Activated CD8-positive, alpha-beta memory T cell treated with anti-CD3 and anti-CD28 coated beads, Interleukin-2, amount 50 U/mL, for 4 hours (primary cell): ENCODE measurements at places on chromosomes 7 and 10.

DNA sequence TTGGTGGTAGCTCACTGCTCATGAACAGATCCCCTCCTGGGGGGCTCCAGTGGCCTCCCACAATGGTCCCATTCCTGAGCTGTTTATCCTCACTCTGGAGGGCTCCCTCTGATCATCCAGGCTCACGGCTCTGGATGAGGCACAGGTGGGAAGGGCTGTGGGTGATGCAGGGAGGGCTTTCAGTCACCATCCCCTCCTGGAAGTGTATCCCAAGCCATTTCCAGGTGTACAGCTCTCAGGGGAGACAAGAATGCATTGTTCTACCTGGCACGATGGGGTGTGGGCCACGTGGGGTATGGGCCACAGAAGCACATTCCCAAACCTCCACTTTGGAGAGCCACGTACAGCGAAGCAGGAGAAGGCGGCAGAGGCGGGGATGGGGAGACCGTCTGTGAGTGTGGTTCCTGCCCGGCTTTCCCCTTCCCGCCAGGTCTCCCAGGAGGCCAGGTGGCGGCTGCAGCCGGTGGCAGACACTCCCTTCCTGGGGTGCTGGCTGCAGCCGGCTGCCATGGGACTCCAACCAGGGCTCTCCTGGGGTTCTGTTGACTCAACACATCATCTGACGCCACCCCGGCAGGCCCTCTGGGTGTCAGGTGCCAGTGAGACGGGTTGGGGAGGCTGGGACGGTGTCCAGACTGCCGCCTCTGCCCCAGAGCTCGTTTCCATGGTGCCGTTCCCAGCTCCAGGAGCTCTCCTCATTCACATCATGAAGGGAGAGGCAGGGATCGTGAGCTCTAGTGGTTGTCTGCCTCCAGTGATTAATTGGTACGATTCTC, 169.7 kb upstream of the RHEB start:
- no peak for DNase-seq

- DNase-seq: no peak
These were observed 91.9 kb downstream of the CSTF2T start for GRCh38 chr10:51607463-51607835.

DNA sequence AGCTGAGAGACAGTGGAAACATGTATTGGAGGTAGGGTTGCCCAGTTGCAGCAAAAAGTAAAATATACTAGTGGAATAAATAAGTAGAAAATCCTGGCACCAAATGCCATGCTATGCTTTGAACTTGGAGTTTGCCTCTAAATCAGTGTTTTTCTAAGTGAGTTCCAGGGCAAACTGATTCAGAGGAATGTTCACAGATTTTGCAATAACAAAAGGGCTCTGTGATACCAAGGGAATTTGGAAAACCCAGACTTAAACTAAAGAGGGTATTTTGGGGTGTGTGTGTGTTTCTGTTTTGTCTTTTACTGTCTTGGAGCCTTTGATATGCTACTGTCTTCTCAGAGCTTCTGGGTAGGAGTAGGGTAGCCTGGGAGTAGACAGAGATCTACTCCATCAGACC, 39.9 kb downstream of the SLC26A4 start:
- no peak for DNase-seq

- DNase-seq: no peak
These were observed 25.2 kb upstream of the VAX1 start for GRCh38 chr10:117163061-117163953.

DNA sequence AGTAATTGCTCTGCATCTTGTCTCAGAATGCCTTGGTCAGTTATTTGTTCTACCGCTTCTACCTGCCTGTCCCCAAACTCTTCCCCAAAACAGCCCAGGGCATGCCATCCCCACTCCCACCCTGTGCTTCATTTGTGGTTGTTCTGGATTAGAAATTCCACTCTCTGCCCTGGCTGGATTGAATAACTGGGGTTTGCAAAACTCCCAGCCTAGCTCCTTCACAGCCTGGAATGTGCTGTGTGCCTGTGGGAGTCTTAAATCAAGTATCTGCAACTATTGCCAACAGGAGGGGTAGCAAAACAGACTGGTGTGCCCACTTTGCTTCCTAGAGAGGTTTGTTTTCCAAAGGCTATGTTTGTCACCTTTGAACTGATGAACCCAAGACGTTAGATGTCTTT, 24.2 kb downstream of the TSPAN15 start:
- DNase-seq: no peak
